ENCODE measurements at places on chromosomes 4 and X.

GRCh38 chr4:123672987-123673386, 276.4 kb downstream of the SPRY1 start:
- DNase-seq: no peak

DNA sequence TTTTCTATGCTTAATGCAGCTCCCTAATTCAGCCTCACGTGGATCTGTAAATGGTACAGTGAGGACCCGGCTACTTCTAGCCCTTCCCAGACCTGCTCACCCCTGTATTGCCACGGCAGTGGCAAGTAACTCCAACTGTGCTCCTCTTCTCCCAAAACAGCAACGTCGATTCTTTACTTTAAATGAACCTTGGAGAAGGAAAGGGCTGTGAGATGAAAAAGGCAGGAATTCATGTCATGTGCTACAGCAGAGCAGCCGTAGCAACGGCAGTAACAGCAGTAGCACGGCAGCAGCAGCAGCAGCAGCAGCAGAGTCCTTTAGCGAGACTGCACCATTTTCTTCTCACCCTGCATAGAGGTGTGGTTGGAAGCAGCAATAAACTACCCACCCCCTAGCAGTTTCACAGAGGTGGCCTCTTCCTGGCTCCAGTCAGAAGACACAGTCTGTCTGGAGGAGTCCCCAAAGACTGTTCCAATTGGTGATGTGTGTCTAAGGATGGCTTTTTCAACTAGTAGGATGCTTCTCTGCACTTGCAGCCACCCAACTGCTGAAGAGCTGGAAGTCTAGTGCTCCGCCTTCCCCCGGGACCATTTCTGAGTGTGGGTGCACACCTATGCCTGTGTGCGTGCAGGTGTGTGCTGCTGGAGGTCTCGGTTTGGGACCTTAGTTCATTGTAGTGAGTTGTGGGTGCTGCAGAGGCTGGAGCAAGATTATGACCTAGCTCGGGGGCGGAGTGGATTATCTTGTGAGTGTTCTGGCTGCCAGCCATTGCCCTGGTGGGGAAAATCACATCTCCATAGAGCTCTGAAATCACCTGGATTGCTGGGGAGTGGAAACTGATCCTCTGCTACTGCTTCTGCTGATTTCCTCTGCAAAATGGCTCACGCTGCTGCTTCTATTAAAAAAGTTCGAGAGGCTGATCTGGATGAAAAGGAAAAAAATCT, 67.2 kb downstream of the ANK2 start:
- no peak for DNase-seq

DNA sequence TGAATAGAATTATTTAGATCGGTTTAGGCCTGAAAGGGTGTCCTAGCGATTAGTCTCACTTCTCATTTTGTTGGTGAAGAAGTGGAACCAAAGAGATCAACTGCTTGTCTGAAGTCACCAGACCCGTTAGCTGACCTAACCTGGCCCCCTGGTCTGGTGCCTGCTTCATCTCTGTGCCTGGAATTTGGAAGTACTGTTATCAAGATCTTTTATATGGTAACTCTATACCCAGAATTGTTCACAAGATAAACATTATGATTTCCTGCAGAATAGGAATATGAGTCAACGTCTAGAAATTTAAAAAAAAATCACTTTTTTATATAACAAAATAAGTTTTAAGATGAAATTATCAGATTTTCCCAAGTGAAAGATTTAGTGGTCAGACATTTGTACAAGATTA, 37.2 kb downstream of the LRP2BP start:
- no peak for DNase-seq

DNA sequence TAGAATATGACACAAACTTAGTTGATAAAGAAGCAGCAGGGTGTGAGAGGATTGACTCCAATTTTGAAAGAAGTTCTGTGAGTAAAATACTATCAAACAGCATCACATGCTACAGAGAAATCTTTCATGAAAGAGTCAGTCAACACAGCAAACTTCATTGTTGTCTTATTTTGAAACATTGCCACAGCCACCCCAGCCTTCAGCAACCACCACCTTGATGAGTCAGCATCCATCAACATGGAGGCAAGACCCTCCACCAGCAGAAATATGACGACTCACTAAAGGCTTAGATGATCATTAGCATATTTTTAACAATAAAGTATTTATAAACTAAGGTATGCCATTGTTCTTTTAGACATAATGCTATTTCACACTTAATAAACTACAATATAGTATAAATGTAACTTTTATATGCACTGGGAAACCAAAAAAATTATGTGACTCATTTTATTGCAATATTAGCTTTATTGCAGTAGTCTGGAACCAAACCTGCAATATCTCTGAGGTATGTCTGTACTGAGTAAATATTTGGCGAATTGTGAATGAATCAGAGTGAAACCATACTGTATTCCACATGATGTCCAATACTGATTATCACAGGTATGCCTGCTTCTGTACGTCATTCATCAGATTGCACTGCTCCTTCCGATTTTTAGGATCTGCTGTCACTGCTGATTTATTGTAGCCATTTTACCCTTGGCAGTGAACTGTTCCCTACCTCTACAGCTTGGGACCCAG, 11.6 kb downstream of the FRMPD4 start:
- no peak for DNase-seq

DNA sequence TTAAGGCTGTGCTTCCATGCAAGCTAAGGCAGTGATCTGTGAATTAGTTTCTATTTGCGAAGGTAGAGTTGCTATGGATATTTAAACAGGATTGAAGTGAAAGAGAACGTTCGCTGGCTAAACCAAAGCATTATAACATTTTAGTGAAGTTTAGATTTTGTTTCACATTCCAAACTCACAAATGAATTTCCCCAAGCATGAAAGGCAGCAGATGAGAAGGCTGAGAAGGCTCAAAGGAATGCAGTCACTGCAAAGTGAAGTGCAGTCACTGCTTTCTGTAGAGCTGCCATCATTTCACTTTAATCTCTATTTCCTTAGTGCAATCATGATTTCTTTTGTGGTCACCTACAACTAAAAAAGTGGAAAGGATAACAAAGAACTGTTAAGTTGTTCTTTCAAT, 334.7 kb upstream of the NR3C2 start:
- no peak for DNase-seq

- no peak for DNase-seq
These were observed 53.9 kb upstream of the PDLIM3 start for GRCh38 chr4:185589067-185589836.
